ENCODE measurements at places on chromosomes 6 and 20.

DNA sequence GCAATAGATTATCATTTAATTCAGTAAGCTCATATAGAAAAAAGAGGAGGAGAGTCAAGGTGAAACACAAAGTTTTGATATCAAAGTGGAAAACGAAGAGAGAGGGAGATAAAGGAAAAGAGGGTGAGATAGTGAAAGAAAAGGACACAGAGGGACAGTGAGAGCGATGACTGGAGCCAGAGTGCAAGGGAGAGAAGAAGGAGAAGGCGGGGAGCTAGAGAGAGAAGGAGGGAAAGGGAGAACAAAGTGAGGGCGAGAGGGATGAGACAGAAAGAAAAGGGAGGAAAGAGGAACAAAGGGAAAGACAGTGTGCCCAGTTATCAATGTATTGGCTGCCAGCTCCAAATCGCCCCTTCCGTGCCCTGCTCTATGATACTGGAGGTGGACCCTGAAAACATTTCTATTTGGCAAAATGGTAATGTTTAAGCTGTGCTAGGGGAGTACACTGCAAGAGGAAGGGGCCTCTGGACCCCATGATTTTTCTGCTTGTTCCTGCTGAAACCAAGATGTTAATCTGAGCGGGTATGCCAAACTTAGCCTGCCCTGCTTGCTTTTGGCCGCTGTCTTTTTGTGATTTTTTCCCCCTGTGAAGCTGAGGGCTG is 27.8 kb downstream of the GPX5 start:
- no peak for DNase-seq

- DNase-seq, result no peak
These were observed 45.6 kb downstream of the LRRN4 start for GRCh38 chr20:6008254-6008653.

DNA sequence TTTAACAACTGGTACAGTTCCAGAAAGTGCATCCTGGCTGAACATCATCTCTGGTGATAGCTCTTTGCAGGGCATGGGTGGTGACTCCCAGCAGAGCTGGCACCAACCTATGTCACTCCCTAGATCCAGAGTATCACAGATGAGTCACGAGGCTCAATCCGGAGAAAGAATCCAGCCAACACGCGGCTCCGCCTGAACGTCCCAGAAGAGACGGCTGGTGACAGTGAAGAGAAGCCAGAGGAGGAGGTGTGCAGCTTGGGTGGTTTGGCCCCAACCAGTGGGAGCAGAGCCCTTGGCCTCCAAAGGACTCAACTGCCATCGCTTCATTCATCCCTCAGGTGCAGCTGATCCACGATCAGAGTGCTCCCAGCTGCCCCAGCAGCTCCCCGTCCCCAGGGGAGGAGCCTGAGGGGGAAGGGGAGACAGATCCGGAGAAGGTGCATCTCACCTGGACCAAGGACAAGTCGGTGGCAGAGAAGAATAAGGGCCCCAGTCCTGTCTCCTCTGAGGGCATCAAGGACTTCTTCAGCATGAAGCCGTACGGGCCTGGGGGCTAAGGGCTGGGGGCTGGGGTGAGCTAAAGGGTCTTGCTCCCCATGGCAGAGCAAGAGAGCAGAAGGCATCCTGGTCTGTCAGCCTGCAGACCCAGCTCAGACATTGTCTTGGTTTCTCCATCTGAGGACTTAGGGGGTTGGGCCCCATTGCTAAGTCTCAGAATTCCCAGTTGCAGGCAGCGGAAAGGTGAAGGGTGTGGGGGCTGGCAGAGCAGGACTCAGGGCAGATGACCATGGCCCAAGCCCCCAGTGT is 27.2 kb downstream of the SLC12A5 start:
- DNase-seq, result no peak

DNA sequence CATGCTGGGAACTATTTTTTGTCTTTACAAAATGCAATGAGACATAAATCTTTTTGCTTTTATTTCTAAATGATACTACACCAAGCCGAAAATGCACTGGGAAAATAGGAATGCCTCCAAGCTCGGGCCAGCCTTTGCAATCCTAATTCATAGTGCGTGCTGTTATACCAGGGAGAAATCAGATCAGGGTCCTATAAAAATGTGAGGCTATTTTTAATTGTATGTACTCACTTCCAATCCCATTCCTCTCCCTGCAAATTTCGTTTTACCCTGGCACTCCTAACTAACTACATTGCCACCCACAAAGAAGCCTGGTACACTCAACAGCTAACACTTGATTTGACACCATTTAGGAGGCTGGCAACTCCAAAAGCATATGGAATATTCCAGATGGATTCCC is 350.6 kb upstream of the ZFP64 start:
- DNase-seq, result no peak

DNA sequence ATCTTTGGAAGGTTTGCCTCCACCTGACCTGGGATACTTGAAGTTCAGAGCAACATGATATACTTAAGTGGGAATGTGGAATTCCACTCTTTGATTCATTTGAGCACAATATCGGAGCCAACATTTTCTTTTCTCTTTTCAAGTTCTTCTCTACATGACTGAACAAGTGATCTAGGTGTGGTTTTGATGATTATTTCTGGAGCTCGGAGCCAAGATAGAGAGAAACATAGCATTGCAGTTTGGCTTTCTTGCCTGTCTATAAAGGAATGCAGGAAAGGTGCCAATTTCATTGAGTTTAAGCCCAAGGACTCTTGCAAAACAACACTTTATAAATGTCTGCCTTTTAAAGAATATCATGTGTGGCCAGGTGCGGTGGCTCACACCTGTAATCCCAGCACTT is 124.2 kb upstream of the FAM83B start:
- DNase-seq, result no peak

GRCh38 chr20:39268981-39269461 is 306.9 kb downstream of the DHX35 start:
- no peak for DNase-seq

GRCh38 chr6:100246206-100246605 is 218.5 kb downstream of the SIM1 start:
- DNase-seq, result no peak

DNA sequence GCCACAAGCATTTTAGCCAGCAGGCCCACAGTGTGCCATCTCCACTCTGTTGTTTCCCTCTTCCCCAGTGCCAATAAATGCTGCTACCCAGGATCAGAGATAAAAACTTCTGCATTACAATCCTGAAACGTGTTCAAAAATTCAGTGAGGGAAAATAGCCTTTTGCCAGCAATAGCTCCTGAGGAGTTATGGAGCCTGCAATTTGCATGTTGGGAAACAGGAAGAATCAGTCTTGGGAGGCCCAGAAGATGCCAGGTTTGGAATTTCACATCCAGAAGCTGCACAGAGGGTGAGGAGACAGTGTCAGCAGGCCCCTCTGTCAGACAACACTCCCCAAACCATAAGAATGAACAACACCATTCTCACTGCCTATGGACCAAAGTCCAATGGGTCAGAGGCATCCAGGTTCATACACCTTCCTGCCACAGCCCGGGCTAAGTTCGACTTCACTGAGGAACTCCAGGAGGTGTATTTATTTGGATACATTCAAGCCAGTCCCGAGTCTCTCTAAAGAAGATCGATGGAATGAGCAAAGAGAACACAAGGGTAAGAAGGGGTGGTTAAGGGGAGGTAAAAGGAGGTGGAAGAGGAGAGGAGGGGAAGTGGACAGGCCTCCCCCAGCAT is 20.8 kb downstream of the RRBP1 start:
- no peak for DNase-seq
